ENCODE measurements at places on chromosomes 7 and 10. TPM values are rescaled to one million over a fixed set of nuclear protein-coding genes. Genes with fewer than 3 reads are reported as not detected.

Gene ACBD7
- 3.1 TPM for total RNA-seq

Gene INA
- total RNA-seq = 0.13 TPM

DNA sequence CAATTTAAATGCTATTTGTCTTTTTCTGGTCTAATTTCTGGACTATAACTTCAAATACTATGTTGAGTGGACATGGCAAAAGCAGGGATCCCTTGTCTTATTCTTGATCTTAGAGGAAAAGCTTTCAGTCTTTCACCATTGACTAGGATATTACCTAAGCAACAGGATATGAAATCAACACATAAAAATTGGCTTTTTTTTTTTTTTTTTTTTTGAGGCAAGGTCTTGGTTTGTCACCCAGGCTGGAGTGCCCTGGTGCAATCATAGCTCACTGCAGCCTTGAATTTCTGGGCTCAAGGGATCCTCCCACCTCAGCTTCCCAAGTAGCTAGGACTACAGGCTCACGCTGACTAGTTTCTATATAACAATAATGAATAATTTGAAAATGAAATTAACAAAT, 90.8 kb downstream of the JMJD1C start:
- no peak for ATAC-seq

- no peak for ATAC-seq
Observed at GRCh38 chr10:31098046-31098445, 66.4 kb upstream of the ZNF438 start.

DNA sequence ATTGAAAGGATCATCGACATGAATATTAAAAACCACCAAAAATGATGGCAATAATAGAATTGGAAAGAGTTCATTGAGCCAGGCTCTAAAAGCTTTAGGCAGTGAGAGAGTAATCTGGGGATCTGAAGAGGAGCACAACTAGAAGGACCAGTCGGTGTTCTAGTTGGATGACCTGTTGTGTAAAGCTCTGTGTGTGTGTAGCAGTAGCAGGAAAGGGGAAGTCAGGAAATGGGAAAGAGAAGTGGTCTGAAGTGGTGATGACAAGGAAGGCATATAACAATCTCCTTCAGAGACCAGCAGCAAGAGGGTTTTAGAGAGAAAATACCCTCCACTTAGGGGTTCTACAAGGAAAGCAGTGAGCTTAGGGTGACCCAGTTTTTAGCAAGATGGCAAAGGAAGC, 539.2 kb downstream of the HTR7 start:
- ATAC-seq = no peak

DNA sequence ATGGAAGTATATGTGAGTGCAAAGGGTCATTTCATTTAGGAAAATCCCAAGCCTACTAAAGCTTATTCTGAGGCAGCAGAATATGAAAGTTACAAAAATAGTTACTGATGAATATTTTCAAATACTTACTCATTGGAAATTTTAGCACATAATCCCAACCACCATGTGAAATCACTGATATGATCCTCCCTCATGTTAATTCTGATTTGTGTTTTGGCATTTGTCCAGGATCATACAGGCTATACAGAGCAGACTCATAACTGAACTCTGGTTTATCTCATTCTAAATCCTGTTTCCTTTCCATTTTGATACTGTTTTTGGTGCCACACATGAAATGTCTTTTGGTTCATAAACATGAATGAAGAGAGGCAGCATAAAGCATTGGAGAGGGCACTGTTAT, 3.4 kb upstream of the FAM24B start:
- no peak for ATAC-seq

Gene TMEM168
- 19.6 TPM for total RNA-seq

DNA sequence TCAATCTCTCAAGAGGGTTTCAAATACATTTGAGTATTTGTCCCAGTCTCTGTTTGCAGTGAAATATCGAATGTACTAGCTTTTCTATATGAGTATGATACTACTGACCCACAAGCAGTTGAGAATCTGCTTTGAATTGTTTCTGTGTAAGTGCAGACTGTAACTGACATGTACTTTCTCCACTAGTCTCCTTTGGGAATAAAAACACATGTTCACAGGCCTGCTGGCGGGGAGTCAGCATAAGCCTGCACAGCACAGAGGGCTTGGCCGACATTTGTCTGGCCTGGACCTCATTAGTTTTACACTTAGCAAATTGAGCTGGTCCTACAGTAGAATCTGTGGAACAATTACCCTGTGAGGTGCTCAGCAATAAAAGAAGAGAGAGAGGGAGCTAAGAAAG, 72.6 kb downstream of the ITGB8 start:
- ATAC-seq = no peak

Gene PAX2
- total RNA-seq = not detected

- no peak for ATAC-seq
Observed at GRCh38 chr10:3415038-3415736, 242.6 kb upstream of the PITRM1 start.

Gene GARS1
- 152 TPM for total RNA-seq

Gene XRCC2
- 26.7 TPM for total RNA-seq

Gene INMT
- total RNA-seq = 0.21 TPM

Gene LRRC17
- total RNA-seq = not detected

DNA sequence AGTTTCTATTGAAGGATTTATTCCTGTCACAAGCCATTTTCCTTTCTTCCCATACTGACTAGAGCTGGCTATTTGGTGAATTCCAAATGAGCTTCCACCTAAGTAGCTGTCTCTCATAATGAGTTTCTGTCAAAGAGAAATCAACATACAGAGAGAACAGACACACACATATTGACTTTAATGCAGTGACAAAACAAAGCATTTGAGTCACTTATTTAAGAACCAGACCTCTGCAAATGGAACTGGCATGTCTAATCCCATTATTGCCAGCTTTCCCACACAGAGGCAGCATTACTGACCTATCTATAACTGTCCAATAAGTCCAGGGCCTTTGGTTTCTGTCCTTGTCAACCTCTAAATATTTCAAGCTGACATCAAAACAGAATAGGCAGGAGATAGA, 179.3 kb upstream of the CSTF2T start:
- no peak for ATAC-seq

Gene HKDC1
- total RNA-seq = 0.42 TPM

DNA sequence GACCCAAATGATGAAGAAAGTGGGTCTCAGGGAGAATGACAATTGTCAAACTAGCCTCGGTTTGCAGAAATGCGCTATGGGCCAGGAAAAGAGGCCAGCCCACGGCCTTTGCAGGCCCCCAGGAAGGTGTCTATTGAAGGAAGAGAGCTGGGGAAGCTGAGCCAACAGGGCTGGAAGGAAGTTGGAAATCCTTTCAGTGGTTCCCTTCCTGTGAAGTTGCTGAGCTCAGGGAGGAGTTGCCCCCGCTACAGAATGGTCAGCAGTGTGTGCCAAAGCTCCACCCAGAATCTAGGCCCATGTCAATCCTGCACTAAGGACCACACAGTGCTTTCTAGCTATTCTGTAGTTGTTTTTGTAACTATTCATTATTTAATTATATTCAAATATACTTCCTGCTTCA, 91.6 kb upstream of the ANLN start:
- no peak for ATAC-seq

Gene GIMAP1
- 5.1 TPM for total RNA-seq

DNA sequence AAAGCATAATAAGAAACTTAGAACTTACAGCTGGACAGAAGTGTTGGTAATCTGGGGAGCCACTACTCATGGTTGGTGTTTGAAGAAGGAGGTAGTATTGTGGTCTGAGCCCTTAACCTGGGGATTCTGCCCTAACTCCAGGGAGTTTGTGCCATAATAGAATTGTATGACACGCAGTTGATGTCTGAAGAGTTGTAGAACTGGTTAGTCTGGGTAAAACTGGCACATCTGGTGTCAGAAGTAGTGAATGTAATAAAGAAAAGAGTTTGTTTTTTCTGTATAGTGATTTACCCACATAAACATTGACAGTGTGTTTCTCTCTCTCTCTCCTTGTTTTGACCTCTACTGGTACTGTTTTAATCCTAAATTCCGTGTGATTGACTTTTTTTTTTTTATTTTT, 448.1 kb upstream of the SEMA3D start:
- ATAC-seq = no peak

DNA sequence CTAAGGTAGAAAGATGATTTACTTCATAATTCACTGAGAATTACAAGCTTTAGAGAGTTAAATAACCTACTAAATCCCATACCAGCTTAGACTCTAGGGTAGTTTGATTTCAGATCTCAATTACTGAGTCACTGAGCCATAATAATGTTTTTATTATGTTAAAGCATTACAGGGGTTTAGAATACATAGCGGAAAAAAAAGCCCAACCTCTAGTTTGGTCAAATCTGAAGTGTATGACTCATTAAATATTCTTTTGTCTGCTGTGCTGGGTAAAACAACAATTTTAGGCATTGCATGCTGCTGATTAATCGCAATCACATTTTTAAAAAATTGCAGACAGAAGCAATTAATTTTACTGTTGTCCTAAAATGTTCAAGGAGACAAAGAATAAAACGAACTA, 48.5 kb downstream of the MALRD1 start:
- no peak for ATAC-seq

DNA sequence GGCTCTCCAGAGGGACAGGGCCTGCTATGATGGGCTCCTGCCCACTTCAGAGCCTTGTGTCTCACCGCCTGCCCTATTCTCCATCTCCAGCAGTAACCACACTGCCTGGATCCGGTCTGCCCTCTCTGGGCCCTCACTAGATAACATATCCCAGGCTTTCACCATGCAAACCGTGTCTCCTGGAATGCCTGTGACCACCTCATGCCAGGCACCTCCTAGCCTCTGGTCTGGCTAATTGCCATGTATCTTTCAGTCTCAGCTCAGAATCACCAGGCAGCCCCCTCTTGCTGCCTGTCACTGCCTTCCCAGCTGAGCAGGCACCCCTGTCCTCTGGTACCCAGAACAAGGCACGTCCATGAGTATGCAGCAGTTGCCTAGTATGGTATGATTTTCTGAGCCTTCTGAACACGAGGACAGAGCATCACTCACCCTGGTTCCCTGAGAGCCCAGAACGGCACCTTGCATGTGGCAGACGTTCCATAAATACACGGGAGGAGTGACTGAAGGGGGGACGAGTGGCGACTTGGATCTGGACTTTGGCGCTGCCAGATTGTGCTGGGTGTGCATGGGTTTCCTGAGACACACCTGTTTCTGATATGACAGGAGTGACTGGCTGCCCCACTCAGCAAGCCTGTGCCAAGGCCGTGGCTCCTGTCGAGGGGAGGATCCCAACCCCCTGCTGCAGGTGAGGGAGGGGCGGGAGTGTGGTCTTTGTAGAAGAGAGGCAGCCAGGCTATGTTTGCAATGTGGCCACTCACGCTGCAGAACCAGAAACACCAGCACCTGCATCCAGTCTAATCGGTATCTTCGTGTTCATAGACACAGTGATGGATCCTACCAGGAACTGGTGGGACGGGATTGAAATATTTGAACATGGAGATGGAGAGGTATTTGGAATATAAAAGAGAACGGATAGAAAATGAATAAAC, 95.2 kb downstream of the VOPP1 start:
- ATAC-seq = no peak

Gene EPHB6
- total RNA-seq = 14.9 TPM

- ATAC-seq = no peak
Observed at GRCh38 chr7:67716729-67717128, 720.1 kb downstream of the TYW1 start.

DNA sequence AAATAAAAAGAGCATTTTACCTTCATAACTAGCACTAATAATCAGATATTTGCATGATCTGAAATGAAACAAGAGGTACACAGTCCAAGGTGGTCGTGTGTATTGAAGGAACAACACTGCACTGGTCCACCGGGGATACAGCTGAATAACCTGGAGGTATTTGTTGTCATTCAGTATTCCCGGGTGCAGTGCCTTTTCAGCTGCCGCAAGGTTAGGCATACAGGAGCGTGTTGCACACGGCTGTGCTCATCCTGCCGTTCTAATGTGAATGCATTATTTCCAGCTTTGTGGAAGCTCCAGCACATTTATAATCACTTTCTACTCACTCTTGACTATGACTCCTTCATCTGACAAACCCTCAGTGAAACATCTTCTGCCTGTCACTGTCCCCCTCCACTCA, 377.8 kb downstream of the GFRA1 start:
- no peak for ATAC-seq

GRCh38 chr7:134515569-134516468, 11.5 kb upstream of the AKR1B10 start:
- ATAC-seq = no peak

Gene INPP5F
- total RNA-seq = 26.3 TPM

DNA sequence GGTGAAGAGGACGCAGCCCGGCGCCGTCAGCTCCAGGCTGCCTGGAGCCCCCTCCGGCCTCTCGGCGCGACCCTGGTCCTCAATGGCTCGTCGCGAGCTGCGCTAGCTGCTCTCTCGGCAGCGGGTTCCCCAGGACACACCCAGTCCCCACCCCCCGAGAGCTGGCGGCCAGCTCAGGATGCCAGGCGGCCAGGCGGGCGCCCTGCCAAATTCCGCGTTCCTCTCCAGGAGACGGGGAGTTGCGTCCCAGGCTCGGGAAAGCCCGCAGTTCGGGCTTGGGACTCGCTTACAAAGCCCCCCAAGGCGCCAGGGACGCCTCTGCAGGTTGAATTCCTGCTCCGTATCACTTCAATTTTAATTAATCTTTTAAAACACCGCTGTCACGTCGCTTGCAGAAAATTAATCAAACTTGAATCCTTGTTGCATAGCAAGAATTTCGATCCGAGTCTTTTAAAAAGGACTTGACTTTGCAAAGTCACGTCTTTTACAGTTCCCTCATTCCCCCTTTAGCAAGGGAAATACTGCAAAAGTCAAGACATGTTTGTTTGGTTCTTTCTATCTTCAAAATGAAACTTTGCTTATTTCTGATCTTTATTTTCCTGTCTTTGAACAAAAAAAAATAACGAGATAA, 28.2 kb downstream of the SKIDA1 start:
- no peak for ATAC-seq

Gene NEURL1
- total RNA-seq = 2.1 TPM

DNA sequence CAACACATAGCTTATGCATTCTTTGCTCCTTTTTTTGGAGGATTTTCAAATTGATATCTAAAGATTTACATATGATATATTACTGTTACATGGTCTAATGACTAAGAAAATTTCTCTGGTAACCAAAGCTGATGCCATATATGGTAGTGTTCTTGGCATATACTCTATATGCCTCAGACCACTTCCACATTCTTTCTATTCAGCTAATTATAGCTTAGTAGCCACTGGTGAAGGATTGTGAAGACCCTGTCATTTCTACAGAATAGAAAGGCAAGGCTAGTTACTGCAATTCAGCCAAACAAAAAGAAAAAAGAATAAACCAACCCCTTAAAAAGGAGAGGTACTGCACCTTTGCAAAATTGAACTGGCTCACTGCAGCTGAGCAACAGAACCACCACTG, 3.7 kb downstream of the PURB start:
- ATAC-seq = no peak

DNA sequence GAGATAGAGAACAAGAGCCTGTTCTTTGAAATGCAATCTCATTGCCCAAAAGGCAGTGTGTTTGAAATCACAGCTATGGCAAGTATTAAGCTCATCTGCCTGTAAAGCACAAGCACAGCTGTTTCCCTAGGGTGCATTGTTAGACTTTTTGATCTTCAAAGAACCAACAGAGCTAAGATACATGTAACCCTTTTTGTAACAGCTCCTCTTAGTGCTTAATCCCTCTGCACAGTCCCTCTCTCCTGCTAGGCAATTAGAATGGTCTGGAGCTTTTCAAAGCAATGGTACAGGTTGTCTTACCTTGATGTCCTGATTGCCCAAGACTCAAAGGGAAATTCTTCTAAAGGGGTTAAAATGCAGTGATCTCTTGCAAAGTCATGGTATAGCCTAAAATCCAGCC, 249.6 kb upstream of the CHRM2 start:
- no peak for ATAC-seq

Gene NYAP1
- total RNA-seq = 0.15 TPM

All from activated T-helper 17 cell treated with anti-CD3 and anti-CD28 coated beads, Interleukin-2, amount 50 U/mL, for 72 hours (primary cell).